Endothelial cell (in vitro differentiated cells): ENCODE measurements at places on chromosomes 2 and 18. TPM values are rescaled to one million over a fixed set of nuclear protein-coding genes. Genes with fewer than 3 reads are reported as not detected.

DNA sequence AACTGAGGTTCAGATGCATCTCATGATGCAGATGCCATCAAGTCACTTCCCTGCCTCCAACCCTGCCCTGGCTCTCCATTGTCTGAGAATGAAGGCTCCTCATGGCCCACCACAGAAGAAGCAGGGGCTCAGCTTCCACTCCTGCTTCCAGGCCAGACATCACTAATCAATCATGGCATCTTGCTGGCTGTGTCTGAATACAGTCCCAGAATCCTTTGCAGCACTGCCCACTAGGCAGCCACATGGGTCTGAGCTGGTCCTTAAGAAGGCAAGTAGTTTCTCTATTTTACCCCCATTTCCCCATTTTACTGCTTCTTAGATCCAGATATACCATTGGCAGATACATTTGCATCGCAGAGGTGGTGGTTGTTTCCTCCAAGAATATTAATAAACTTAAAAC lies 7.3 kb downstream of the ASPRV1 start:
- DNase-seq, result no peak

GRCh38 chr2:1748741-1749488 lies 4.6 kb upstream of the PXDN start:
- DNase-seq, result no peak

DNA sequence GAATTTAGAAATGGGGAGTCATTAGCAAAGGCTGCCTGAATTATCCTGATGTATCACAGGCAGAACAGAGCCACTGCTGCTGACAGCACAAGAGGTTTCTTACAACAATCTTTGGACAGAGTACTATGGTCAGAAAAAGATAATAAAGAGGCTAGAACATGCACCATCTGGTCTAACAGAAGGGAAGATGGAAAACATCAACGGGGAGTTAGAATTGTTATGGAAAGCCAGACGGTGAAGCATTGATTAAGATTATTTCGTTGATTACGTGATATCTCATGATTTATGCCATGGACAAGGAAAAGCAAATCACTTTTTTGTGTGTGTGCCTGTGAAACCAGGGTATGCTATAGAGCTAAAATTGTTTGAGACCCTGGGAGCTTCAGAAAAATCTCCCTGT lies 409.4 kb upstream of the ETAA1 start:
- DNase-seq, result no peak

GRCh38 chr2:219688560-219689445 lies 61.4 kb downstream of the SLC4A3 start:
- DNase-seq, result no peak

DNA sequence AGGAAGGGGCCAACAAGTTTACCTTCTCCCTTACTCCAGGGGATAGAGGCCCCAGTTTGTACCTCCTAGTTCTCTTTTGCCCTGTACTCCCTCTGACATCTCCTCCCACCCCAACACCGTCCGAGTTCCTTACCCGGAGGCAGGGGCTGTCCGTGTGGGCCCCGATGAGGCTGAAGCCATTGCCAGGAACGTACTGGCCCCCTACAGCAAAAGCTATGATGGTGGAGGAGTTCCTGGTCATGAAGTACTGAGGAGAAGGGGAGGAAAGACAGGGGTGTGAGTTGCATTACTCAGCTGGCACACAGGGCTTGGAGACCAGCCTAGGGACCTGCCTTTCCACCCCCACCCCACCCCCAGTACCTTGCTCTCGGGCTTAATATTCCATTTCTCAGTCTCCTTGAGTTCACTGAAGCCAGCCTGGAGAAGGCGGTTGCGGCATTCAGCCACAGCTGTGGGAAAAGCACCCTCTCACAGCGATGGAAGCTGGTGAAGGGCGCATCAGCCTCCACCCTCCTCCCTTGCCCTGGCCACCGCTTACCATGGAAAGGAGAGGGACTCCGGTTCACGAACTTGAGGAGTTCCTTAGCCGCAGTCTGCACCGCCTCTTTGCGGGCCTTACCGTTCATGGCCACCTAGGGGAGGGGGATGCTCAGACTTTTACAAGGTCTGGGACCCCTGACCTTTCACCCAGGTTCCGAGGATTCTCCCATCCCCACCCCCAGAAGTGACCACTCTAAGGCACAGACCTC lies 1.0 kb downstream of the DNPEP start:
- DNase-seq, result no peak

DNA sequence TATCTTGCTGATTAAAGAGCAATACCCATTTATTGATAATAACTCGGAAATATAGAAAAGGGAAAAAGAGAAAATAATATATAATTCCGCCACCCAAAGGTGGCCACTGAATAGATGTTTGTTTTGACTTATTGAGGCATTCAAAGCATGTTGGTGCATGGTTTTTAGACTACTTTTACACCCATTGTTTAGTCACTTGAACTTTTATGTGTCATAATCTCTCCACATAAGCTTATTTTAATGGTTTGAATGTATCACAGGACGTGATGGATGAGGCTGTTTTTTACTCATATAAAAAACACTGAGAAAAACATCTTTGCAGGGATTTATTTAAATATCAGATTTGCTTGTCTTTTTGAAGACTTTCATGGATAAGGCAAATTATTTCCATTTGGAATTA lies 120.4 kb downstream of the ACKR3 start:
- no peak for DNase-seq

C2orf15 gene
- total RNA-seq, result 0.26 TPM

TRIB2 gene
- total RNA-seq, result 10.1 TPM

POTEC gene
- total RNA-seq, result not detected

RUFY4 gene
- total RNA-seq, result not detected
